ENCODE measurements at places on chromosomes 1 and 21.

DNA sequence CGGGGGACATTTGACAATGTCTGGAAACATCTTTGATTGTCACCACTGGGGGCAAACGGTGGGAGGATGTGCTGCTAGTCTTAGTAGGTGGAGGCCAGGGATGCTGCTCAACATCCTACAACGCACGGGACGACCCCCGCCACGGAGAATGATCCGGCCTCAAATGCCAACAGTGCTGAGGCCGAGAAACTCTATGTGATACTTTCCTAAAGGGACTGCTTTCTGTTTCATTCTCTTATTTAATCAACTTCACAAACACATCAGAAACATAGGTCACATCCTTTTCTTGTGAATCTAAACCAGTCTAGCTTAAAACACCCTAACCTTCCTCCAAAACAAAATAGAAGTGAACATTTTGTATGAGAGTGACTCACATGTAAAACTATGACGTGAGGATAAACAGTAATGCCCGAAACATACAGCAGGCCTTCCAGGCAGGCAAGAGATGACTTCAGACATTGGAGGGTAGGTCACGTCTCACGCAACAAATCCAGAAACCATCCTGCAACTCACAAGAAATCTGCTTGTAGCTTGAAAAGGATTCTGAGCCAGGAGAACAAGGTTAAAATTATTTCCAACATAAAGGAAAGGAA is 37.2 kb upstream of the ETS2 start:
- no peak for DNase-seq

DNA sequence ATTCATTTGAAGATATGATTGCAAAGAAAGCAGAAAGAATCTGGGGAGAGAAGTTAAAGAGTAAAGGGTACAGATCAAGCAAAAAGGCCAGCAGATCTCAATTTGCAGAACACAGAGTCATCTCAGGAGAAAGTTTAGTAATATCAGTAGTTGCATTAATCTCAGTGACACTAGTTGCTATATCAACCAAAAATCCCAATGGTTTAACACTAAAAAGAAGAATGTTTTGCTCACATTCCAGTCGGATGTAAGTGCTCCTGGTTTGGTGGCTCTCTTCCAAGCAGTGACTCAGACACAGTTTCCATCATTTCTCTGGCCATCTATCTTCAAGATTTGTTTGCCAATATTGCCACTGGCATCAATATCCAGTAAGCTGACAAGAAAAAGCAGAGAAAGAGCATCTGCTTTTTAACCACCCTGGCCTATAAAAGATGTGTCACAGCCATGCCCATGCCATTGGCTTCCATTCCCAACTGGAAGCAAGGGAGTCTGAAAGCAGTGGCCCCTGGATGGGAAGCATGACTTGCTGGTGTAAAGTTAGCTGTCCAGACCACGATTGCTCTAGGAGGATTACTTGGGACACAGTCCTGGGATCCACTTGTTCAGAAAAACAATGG is 45.5 kb upstream of the AIM2 start:
- DNase-seq: no peak

DNA sequence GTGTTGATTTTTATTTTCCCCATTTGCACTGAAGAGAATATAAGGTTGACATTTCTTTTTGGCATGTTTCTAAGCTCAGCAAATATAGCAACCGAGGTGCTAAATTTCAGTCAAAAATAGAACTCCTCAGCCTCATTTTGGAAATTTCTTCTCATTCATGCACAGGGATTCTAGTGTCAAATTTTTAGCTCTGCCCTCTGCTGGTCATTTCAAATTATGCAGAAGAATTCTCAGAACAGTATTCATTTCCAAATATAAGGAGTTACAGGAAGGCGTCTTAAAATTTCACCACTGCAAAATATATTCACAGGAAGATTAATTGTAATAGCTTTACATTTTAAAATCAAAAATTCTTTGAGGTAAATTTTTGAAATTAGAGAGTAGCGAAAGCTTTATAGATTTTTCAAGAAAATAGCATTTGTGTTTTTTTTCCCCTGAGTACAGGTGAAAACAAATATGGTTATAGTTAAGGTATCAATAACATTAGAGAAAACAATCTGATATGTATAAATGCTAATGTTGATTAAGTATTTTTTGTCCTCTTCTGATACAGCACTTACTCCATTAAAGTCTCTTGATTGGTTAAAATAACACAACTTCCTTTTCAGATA is 57.9 kb downstream of the FMN2 start:
- peak; percentile 58 for DNase-seq

- no peak for DNase-seq
Observed at GRCh38 chr21:42578034-42578433, 64.4 kb downstream of the SLC37A1 start.

- peak; percentile 63 for DNase-seq
Observed at GRCh38 chr1:85289207-85289847, 12.9 kb upstream of the BCL10 start.

- no peak for DNase-seq
Observed at GRCh38 chr1:169511316-169512005, 25.7 kb upstream of the SLC19A2 start.

DNA sequence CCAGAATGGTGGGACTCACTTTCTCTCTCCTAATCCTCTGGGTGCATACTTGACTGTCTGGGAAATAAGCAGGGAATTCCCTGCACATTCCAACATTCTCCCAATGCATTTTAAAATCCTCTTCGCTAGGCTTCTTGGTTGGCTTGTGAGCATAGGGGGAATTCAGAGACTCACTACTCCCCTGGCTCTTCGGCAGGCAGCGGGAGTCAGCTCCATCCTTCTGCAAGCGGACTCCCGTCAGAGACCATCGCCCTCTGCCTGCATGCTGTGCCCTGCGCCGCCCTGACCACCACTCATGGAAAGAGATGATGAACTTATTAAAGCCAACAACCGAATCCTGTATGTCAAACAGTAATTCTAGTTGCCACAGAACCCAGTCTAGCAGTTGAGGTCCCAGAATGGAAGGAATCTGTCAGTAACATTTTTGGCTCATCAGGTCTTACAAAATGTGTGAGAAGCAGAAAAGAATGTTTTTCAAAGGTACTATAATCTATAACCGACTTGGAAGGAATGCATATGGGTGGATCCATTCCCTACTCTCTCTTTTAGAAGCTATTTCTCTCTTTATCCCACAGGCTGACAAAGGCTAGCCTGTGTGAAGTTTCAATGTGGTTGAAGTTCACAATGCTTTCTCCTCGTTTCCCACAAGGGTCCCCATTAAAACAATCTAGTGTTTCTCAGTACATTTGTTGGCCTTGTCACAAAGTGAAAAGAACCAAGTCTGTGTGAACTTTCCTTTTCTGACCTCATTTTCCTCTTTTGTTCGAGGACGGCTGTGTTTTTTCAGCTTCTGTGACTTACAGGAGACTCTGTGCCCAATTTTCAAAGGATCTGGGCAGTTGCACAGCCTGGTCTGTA is 119.1 kb upstream of the ADAR start:
- DNase-seq: no peak

DNA sequence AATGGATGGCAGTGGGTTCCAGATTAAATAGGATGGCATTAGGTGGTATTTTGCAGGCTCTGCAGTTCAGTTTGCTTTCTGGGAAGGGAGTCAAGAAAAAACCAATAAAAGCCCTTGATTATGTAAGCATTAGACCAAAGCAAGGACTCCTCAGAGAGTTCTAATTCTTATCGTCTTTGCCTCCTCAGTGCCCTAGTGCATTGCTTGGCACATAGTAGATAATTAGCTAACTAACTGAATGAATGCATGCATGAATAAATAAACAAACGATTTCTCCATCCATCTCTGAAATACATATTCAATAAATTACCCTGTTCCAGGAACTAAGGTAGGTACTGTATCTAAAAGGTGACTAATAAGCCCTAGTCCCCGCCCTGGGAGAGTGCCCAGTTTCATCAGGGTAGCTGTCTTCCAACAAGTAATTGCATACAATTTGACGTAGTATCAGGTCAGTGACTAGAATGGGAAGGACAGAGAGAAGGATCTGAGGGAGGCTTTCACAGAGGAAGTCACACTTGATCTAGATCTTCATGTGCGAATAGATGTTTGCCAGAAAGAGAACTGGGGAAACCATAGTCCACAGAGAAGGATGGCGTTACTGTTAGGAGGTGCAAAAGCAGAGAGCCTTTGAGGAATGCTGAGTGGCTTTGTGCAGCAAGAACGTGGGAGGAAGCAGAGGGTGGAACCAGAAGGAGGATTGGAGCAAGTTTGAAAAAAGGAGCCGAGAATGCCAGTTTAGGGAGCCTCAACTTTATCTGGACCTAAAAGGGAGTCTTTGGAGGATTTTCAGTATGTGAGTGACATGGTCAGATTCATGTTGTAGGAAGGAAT is 111.4 kb downstream of the TBX19 start:
- no peak for DNase-seq

DNA sequence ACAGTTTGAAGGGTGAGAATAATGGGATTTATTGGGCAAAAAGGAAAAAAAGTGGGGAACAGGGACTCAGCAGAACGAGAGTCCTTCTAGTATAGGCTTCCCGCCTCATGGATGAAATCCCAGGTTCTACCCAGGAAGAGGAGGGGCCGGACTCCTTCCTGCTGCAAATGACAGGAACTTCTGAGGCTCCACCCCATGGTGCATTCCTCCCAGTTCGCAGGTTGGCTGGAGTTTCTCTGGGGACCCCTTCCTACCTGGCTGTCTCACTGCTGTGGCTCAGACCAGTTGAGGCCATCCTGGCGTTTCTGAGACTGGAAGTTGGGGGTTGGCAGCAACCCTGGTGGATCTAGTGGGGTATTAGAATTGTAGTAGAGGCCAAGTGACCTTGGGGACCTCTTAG is 27.5 kb downstream of the CNIH3 start:
- DNase-seq: no peak

- no peak for DNase-seq
Observed at GRCh38 chr1:236161230-236161629, 18.9 kb downstream of the GPR137B start.

DNA sequence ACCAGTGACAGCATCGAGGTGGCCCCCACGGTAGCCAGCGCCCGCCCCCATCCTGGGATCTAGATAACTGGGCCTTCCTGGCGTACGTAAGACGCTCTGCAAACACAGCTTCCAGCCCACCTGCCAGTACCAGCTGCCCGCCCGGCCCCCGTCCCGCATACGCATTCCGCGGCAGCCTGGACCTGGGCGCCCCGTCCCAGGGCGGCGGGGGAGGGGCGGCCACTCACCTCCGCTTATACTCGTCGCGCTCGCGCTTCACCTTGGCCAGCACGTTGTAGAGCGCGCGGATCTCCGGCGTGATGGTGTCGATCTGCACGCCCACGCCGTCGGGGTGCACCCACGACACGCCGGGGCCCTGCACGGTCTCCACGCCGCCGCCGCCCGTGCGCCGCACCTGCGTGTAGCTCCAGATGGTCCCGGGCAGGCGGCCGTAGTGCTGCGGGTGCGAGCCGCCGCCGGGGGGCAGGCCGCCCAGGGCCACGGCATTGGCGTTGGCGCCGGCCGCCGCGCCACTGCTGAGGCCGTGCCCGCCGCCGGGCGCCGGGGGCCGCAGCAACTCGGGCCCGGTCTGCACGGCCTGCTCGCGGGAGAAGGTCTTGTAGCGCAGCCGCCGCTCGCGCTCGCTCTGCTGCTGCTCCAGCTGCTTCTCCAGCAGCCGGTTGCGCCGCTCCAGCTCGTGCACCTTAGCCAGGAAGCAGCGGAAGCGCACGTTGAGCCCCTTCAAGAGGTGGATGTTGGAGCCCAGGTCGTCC is 859 bp downstream of the IFFO2 start:
- peak; percentile 52 for DNase-seq

- DNase-seq: no peak
Observed at GRCh38 chr1:51708911-51709760, 92.2 kb downstream of the OSBPL9 start.

DNA sequence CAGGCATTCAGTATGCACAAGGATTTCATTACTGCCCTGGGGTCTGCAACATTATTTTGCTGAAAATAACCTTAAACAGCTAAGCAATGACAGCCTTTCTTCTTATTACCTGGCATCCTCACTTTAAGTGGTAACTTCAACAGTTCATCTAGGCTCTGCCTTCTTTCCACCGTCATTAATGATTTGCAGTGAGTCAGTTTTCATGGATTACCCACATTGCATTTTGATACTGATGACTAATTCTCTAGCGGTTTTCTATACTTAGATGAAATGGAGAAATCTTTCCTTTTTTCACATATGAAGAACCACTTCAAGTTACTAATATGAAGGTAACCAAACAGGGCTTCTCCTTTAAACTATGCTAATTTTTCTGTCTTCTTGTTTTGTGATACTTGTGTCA is 226.9 kb upstream of the TMPRSS15 start:
- DNase-seq: no peak

GRCh38 chr1:185920602-185921001 is 186.4 kb downstream of the HMCN1 start:
- no peak for DNase-seq

DNA sequence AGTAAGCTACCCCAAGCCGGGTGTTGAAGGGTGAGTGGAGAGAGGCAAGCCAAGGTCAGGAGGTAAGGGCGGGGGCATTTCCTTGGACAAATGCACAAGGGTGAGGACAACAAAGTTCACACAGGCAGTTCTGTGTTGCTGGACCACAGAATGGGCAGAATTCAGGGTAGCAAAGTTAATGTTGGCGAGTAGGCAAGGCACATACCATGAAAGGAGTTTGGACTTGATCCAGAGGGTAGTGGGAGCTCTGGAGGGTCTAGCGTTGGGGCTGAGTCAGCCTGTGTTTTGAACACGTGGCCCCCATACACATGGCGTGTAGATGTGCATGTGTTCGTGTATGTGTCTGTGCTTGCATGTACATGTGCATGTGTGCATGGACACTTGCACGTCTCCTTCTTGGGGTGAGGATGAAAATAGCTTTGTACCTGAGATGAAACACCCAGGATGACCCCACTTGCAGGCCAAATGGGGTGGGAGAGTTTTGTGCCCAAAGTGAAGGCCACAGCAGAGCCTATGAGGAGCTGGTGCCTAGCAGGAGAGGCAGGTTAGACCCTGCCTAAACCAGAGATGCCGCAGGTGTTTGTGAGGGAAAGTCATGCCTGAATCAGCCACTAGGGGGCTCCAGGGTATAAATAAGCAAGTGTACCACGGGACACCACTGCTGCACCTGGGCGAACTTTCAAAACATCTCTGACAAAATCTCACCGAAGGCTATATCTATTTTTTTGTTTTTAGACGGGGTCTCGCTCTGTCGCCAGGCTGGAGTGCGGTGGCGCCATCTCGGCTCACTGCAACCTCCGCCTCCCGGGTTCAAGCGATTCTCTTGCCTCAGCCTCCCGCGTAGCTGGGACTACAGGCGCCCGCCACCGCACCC is 21.8 kb downstream of the SLC27A3 start:
- peak; percentile 80 for DNase-seq

DNA sequence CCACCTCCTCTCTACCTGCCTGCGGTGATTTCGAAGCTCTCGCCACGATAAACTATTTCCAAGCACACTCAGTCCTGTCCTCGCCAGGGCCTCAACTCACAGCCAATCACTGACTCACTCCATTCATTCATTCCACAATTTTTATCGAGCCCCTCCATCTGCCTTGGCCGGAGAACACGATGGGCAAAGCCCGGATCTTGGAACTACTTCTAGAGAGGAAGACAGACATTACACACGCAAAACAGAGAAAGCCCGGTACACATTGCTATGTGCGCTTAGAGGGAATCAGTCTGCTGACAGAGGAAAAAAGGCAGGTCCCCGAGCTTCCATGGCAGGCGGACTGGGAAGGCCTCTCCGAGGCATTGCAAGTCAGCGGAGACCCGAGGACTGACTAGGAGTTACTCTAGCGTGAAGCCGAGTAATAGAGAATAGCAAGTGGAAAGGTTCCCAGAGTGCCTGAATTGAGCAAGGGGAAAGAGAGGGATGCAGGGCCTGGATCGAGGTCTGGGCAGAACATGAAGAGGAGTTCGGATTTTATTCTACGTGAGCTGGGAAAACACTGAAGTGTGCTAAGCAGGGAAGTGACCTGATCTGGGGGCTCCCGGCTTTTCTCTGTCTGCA is 54.2 kb upstream of the DNAJC6 start:
- DNase-seq: no peak
